Activated naive CD4-positive, alpha-beta T cell treated with anti-CD3 and anti-CD28 coated beads for 36 hours (primary cell): ENCODE measurements at places on chromosomes 12 and 14.

DNA sequence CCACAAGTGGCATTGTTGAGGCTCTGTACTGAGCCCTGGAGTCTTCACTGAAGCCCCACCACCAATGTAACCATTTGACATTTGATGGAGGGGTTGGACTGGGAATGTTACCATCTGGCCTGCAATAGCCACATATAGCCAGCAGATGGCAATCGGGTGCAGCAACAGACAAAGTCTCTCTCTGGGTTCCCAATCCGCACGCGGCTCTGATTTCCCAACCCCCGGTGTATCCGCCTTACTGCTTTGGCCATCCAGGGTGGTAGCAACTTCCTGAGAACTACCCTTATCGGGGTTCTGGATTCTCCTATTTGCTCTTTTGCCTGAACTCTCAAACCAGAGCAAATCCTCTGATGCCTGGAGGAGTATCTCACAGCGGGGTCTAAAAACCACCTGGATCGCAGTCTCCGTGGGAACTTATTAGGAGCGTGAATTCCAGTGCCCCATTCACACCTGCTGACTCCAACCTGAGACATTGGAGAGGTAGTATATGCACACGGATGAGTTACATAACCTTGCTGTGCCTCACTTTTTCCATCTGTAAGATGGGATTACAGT lies 14.2 kb downstream of the VRTN start:
- DNase-seq: peak; percentile 82

DNA sequence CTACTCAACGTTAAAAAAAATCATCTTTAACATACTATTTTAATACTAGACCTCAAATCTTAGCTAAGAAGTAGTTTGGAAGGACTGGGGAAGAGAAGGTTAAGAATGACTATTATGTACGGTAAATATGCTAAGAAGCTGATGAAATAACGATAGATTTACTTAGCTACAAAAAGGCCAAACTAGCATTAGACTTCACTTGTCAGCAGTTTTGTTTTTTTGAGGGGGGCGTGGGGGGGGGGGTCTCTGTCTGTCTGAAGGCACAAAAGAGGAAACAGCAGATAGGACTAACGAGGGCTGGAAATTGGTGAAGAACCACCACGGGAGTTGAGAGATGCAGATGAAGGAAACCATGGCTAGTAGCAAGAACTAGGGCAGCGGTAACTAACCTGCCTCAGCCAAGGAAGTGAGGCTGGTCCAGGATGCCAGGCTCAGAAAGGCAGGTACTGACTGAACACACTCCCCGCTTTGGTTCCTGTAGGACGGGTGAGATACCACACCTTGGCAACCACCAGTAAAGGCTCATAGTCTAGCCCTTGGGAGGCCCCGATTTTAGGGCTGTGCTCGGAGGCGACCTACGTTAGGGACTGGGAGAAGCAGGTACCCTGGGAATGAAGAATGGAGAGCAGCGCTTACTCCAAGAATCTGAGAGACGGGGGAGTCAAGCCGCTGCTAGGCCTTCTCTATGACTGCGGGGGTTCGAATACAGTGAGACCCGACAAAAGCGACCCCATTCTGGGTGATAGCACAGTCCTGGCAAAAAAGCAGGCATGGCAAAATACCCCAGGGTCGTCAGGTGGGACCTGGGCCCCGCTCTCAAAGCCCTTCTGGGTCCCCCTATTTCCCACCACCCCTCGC lies 675 bp downstream of the NEDD8 start:
- DNase-seq: peak; percentile 46

- DNase-seq: no peak
Measured at GRCh38 chr14:37932008-37932407, 275.7 kb upstream of the SSTR1 start.

GRCh38 chr12:94637390-94638113 lies 12.8 kb downstream of the TMCC3 start:
- DNase-seq: no peak

DNA sequence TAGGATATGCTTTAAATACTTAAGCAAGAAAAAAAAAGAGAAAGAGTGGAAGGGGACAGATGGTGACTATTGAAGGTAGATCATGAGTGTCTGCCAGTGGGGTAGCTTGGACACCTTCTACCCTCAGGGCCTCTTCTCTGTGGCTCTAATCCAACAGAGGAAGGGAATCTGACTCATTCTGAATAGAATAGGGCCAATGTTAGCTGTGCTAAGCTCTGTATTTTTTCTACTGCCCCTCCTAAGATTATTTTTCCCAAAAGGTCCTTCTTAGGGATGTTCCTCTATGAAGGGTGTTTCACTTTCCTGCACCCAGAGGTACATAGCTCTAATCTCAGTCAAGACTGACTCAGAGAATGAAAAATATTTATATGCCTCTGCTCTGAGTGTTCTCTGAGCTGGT lies 25.6 kb downstream of the UNC79 start:
- no peak for DNase-seq

- peak; percentile 9 for DNase-seq
Measured at GRCh38 chr12:102543494-102544485, 63.4 kb upstream of the IGF1 start.

GRCh38 chr14:80055667-80056496 lies 155.4 kb downstream of the DIO2 start:
- peak; percentile 12 for DNase-seq

- no peak for DNase-seq
Measured at GRCh38 chr14:100449225-100449987, 126.3 kb downstream of the SLC25A47 start.

DNA sequence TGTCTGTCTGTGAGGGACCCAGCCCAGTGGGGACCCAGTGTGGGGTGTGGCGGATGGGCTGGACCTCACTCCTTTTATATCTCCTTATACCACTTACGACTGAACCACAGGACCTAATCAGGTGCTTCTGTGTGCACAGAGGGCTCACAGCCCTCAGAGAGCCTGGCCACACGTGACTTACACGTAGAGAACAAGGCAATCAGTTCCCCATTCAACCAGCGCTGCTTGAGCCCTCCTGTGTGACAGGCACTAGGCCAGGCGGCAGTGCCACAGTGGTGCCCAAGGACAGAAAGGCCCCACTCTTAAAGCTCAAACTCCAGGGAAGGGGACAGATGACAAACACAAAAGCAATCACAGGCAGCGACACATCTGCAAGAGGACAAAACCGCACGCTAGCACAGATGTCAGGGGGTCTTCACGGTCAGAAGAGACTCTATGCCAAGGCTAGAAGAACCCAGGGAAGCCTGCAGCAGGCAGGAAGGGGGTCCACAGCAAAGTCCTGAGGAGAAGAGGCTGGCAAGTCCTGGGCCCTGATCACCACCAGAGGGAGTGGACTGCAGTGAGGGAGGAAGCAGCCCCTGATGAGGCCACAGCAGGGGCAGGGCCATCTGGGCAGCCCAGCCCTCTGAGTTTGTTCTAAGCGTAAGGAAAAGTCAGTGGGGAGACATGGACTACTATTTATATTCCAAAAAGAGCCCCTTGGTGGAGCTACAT lies 39.3 kb downstream of the SETD3 start:
- no peak for DNase-seq

DNA sequence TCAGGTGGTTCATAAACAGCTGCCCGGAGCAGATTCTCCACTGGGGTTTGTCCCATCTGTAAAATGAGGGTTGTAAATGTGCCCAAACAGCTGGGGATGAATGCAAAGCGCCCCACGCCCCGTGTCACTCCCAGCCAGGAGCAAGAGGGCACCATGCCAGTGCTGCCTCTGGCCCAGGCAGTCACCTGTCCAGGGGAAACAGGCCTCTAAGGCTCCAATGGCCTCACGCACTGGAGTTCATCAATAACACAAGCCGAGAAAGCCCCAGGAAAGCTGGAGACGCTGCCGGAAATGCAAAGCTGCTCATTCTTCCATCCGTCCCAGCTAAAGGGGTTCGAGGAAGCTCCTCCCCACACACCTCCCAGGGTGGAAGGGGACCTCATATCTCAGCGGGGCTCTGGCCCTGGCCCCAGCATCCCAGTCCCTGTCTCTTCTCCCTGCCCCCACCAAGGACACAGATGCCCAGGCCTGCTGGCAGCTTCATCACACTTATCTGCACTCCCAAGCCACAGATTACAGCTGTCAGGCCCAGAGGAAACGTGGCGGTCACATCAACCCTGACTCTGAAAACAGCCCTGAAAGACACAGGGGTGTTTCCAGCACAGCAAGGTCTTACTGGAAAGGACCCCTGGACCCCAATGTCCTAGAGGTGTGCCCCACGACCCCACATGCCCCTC lies 21.5 kb downstream of the SCARB1 start:
- DNase-seq: no peak

DNA sequence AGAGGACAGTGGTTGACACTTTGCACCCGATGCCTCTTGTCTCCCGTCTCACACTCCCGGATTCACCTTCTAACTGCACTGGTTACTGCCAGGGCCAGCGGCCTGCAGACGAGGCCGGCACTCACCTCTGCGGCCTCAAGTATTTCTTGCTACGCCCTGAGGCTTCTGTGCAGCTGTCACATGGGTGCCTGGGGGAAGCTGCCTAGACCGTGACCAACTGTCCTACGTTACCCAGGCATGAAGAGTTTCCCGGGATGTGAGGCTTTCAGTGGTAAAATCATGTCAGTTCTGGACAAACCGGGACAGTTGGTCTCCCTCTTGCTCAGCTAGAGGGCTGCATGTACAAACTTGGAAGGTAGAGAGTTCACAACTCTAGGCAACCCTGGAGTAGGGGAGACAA lies 274.5 kb downstream of the GLT1D1 start:
- DNase-seq: no peak

- DNase-seq: no peak
Measured at GRCh38 chr14:70082394-70082793, 106.4 kb downstream of the SLC8A3 start.

- no peak for DNase-seq
Measured at GRCh38 chr12:292186-292585, 29.6 kb upstream of the SLC6A13 start.

DNA sequence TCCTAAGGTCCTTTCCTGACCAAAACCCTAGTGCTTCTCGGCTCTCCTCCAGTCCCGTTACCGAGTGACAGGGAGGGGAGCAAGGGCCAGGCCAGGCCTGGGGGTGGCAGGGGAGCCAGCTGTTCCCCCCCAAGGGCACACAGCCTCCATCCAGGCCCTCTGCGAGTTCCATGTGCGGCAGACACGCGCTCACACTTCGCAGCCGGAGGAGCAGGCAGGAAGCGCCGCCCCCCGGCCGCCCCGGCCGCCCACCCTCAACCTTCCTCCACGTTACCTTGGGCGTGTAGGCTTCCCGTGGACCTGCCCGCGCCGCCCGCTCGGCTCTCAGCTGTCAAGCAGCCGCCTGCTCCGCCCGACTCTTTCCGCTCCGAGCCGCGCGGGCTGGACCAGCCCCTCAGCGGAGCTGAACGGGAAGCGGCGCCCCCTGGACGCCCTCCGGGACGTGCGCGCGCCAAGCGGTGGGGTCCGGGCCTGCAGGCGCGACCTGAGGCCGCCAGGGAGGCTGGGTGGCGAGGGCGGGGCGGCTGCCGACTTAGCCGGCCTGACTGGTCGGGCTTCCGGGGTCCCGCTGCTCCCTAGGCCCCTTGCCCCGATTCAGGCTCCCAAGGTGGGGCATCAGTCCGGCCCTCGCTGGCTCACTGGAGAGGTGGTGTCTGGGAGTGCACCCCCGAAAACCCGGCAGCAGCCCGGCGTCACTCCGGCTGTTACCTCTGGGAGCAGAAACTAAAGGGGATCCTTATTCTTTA lies at the start of gene CRACR2A:
TSS of gene CRACR2A (minus strand) at position 369 of the 746 bp plus-strand sequence. CDS start 56,110 bp downstream, outside the sequence.
- DNase-seq: peak; percentile 86

DNA sequence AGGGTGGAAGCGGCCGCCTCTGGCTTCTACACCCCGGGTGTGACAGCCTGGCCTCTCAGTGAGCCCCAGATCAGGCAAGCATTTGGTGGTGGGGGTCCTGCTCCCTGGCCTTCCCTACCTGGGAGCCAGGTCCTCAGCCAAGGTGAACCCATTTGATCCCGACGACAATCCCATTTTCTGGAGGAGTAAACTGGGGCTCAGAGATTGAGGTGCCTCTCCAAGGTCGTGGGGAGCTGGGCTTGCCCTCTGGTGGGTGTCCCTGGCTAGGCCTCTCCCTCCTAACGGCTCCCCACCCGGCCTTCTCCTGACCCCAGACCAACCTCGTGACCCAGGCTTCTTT lies 2.7 kb upstream of the EXOC3L4 start:
- DNase-seq: no peak

DNA sequence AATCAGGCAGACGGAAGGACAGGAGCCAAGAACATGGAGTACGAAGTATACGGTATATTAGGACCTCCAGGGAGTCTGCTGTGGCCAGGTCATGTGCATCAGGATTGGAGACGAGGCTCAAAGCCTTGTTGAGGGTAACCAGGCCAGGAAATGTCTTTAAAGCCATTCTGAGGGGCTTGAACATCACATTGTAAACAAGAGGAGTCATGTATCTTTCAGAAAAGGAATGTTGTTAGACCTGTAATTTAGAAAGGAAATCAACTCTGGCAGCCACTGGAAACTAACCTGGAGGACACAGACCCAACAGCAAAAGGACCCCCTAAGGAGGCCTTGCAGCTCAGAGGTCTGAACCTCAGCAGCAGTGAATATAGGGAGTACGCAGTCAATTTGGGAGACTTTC lies 7.5 kb downstream of the MAP3K9 start:
- no peak for DNase-seq

DNA sequence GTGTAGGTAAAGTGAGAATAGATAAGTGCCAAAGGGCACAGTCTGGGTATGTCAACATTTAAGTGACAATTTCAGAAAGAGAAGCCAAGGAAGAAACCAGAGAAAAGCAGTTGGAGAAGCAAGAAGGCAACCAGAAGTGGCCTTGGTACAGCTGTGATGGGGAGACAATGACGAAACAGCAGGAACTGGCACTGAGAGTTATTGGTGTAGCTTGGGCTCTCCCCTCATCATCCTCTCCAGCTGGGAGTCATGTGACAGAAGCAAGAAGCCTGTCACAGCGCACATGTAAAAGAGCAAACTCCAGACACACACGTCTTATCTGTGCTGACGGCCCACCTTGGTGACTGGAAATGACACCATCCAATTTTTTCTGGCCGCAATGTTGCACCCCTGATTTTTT lies 203.3 kb upstream of the NUDT4 start:
- DNase-seq: no peak

GRCh38 chr14:94025720-94026119 lies 420 bp upstream of the OTUB2 start:
- no peak for DNase-seq

- DNase-seq: no peak
Measured at GRCh38 chr12:109567296-109567695, 6.0 kb downstream of the MMAB start.

- DNase-seq: no peak
Measured at GRCh38 chr12:104304261-104305009, 896 bp downstream of the EID3 start.

DNA sequence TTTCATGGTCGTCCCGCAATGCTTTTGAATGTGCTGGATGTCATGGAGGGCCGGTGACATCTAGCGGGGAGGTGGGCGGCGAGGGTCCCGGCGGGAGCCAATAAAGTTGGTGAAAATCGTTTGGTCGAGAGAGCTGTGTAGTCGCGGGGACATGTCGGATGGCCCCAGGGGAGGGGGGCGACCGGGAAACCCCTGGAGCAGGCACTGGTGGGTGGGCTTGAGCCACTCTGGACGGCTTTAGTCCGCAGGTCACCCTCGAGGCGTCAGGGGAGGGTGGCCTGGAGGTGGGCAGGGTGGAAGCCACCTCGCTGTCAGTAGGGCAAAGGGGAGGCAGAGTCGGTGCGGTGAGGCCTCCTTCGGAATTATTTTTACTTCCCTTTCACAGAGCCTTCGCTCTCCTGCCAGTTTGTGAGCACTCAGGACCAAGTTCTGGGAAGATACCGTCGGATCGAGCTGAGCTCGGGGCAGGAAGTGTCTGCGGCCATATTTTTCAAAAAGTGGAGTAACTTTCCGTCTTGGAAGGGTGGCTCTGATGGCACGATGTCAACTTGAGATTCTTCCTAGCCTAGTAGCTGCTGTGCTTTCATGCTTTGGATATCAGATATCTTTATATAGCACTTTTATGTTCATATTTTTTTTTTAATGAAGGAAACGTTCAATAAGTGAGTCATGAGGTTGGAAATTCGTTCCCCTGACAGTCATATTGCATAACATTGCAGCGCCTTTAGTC lies 28.2 kb downstream of the WBP11 start:
- DNase-seq: peak; percentile 58
